ENCODE measurements at places on chromosomes 2 and 18. TPM values are rescaled to one million over a fixed set of nuclear protein-coding genes. Genes with fewer than 3 reads are reported as not detected.

The XDH gene
- total RNA-seq = not detected

The CYTIP gene
- total RNA-seq = 1.2 TPM

The R3HDM1 gene
- 17.7 TPM for total RNA-seq

The BCL11A gene
- total RNA-seq = 31.2 TPM

The IL18RAP gene
- 0.99 TPM for total RNA-seq

The TDRD15 gene
- not detected for total RNA-seq

The MBP gene
- total RNA-seq = 32.7 TPM

The UGT1A5 gene
- total RNA-seq = not detected

The NT5C1B gene
- total RNA-seq = not detected

The GRHL1 gene
- total RNA-seq = 1.0 TPM

The SLC8A1 gene
- 1,122 TPM for total RNA-seq

The RAB31 gene
- 7.6 TPM for total RNA-seq

The IL36G gene
- total RNA-seq = not detected

The CFAP65 gene
- total RNA-seq = not detected

The TPO gene
- 10.0 TPM for total RNA-seq

The PIEZO2 gene
- 1.1 TPM for total RNA-seq

The UCN gene
- 0.55 TPM for total RNA-seq

The GTF3C2 gene
- 19.8 TPM for total RNA-seq

The ASXL3 gene
- 4.3 TPM for total RNA-seq

The HRH4 gene
- 0.17 TPM for total RNA-seq

The CYP27A1 gene
- 7.9 TPM for total RNA-seq

The FAM237A gene
- total RNA-seq = 2.0 TPM

The KIF5C gene
- 0.52 TPM for total RNA-seq

The FNDC4 gene
- total RNA-seq = 1.8 TPM

The DSG1 gene
- total RNA-seq = 0.77 TPM

The NCKAP5 gene
- total RNA-seq = 2.8 TPM

The AKAIN1 gene
- total RNA-seq = not detected

The CPS1 gene
- total RNA-seq = 3.1 TPM

The KLHL29 gene
- 0.69 TPM for total RNA-seq

The SP9 gene
- not detected for total RNA-seq

The SERPINB4 gene
- not detected for total RNA-seq

The SERPINB7 gene
- not detected for total RNA-seq

The CXCR1 gene
- 0.69 TPM for total RNA-seq

The HAAO gene
- 1.9 TPM for total RNA-seq

The ACTG2 gene
- 0.32 TPM for total RNA-seq

The SRD5A2 gene
- not detected for total RNA-seq

The SCRN3 gene
- total RNA-seq = 43.5 TPM

The DIS3L2 gene
- 19.6 TPM for total RNA-seq

The GALNT14 gene
- total RNA-seq = 0.45 TPM

The CGREF1 gene
- 0.87 TPM for total RNA-seq

The CERKL gene
- not detected for total RNA-seq

The MAP3K19 gene
- not detected for total RNA-seq

The ALPI gene
- total RNA-seq = not detected

The SLC23A3 gene
- total RNA-seq = 0.37 TPM

The NT5DC4 gene
- not detected for total RNA-seq

The SGO2 gene
- 0.87 TPM for total RNA-seq

The B3GNT7 gene
- total RNA-seq = 8.1 TPM

The MC4R gene
- not detected for total RNA-seq

The PSTPIP2 gene
- 2.7 TPM for total RNA-seq

The LYPD1 gene
- total RNA-seq = not detected

The SPDYA gene
- total RNA-seq = 0.15 TPM

The CNDP1 gene
- total RNA-seq = not detected

Measured in left ventricle myocardium superior (tissue), 1 donor.